Mesenteric fat pad (tissue), 1 donor: ENCODE measurements at places on chromosomes 6 and 20. TPM values are rescaled to one million over a fixed set of nuclear protein-coding genes. Genes with fewer than 3 reads are reported as not detected.

- DNase-seq, result peak; percentile 68
Measured at GRCh38 chr20:37565134-37565811, 37.6 kb upstream of the BLCAP start.

- no peak for DNase-seq
Measured at GRCh38 chr6:88561954-88562315, 395.8 kb upstream of the CNR1 start.

DNA sequence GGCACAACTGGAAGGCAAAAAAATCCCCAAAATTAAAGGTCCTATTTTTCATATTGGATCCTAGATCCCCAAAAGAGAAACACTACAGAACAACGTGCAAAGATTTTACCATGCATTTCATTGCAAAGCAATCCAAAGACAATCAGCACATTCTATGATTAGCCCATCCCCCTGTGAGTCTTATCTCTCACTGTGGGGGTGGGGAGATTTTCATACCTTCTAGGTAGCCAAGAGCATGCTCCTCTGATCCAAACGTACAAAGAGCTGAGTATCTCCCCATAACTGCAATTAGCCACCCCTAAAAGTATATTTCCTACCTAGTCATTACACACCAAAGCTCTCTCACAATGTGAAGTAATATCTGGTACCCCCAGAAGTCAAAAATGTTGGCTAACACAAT lies 22.2 kb upstream of the ENTPD6 start:
- no peak for DNase-seq

DNA sequence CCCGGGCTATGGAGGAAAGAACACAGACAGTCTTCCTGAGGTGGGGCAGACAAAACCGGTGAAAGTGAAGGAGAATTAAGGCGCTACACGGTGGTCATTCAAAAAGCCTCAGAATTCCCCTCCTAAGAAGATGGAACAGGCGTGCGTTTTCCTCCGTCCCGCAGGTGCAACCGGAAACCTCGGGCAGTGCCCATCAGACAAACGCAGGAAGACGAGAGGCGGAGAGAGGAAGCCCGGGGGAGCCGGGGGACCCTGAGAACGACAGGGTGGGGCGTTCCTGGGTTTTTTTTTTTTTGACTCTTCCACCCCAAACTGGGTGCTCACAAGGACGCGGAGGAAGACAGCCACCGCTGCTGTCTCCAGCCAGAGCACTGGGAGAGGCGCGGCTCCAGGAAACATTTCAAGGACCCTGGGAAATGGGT lies 25.4 kb downstream of the TTLL2 start:
- DNase-seq, result no peak

DNA sequence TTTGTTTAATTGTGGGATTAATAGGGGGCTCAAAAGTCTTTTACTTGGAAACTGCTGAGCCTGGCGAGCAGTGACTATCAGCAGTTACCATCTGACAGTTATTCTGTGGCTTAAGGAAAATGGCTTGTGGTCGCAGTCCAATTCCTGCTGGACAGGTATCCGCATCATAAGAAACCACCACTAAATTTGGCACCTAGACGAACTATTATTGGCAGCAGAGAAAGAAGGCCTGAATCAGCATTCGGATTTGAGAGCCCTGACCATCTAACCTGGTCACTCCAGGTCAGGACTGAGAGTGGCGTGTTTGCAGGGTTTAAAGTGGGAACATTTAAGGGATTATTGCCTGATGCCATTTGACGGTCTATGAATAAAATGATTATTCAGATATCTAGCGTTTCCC lies 146.4 kb downstream of the RPS12 start:
- DNase-seq, result no peak

DNA sequence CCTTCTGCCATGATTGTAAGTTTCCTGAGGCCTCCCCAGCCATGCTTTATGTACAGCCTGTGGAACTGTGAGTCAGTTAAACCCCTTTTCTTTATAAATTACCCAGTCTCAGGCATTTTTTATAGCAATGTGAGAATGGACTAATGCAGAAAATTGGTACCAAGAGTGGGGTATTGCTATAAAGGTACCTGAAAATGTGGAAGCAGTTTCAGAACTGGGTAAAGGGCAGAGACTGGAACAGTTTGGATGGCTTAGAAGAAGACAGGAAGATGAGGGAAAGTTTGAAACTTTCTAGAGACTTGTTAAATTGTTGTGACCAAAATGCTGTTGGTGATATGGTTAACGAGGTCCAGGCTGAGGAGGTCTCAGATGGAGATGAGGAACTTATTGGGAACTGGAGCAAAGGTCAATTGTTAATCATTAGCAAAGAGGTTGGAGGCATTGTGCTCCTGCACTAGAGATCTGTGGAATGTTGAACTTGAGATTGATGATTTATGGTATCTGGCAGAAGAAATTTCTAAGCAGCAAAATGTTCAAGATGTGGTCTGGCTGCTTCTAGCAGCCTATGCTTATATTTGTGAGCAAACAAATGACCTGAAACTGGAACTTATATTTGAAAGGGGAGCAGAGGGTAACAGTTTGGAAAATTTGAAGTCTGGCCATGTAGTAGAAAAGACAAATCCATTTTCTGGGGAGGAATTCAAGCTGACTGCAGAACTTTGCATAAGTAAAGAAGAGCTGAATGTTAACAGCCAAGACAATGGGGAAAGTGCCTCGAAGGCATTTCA lies 79.0 kb upstream of the GMDS start:
- DNase-seq, result no peak

- no peak for DNase-seq
Measured at GRCh38 chr6:16621002-16621401, 140.3 kb downstream of the ATXN1 start.

GRCh38 chr20:16759181-16759563 lies 11.0 kb downstream of the OTOR start:
- no peak for DNase-seq

DNA sequence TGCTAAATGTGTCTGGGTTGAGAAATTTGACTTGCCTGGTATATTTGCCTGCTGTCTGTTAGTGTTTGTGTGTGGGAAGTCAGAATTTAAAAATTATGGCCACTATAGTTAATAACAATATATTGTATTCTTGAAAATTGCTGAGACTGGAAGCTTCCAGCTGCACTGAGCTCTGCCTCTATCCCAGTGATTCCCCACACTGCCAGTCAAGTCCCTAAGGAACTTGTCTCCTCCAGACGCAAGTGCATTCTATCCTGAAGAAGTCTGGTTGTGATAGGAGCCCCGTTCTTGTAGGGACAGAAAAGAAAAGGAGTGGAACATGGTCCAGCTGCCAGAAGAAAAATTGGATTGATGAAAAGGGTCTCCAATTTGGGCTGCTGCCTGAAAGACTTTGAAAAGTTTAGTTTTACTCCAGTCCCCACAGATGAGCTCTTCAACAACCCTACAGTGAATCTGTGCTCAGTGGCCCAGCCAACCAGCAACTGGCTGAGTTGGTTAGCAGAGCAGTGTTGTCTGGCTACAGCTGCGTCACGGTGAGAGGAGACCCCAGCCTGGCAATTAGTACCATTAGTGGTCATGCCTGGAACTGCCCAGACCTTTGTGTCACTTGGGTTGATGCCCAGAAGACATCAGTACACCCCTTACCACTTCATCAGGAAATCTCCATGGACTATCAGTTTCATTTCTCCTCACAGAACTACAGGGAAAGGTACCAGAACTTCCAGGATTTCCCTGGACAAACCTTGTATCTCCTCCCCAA lies 183.1 kb upstream of the MCHR2 start:
- DNase-seq, result no peak

Gene CD93
- total RNA-seq, result 105 TPM

Gene FOXA2
- total RNA-seq, result not detected

Gene C2
- total RNA-seq, result 60.8 TPM

Gene KIF25
- total RNA-seq, result 0.93 TPM

Gene TMEM200A
- total RNA-seq, result 4.3 TPM

Gene EYA2
- total RNA-seq, result 32.8 TPM

Gene CLVS2
- total RNA-seq, result not detected

Gene PTCRA
- total RNA-seq, result not detected

Gene EEF1A2
- 1.2 TPM for total RNA-seq
